ENCODE measurements at places on chromosomes 6 and 20.

DNA sequence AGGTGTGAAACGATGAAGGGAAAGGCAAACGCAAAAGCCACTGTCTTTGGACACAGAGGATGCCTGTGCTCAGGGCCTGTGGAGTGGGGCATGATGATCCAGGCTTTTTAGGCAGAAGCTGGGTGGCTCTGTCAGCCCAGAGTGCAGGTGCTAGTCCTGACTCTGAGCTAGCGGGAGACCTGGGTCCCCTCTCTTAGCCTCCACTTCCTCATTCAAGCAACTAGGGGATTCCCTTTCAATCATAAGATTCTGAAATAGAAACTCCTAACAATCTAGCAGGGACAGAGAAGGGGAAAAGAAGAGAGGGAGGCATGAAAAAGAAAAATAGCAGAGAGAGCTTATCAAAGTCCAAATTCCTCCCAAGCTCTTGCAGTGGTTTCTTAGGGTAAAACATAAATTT is 7.6 kb upstream of the HIVEP2 start:
- DNase-seq = no peak

DNA sequence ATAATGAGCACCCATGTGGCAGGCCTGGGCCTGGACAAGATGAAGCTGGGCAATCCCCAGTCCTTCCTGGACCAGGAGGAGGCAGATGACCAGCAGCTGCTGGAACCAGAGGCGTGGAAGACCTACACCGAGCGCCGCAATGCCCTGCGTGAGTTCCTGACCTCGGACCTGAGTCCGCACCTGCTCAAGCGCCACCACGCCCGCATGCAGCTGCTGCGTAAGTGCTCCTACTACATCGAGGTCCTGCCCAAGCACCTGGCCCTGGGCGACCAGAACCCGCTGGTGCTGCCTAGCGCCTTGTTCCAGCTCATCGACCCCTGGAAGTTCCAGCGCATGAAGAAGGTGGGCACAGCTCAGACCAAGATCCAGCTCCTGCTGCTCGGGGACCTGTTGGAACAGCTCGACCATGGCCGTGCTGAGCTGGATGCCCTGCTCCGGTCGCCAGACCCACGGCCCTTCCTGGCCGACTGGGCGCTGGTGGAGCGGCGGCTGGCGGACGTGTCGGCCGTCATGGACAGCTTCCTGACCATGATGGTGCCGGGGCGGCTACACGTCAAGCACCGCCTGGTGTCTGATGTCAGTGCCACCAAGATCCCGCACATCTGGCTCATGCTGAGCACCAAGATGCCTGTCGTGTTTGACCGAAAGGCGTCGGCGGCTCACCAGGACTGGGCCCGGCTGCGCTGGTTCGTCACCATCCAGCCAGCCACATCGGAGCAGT is 1.9 kb downstream of the FNDC11 start:
- DNase-seq = no peak

DNA sequence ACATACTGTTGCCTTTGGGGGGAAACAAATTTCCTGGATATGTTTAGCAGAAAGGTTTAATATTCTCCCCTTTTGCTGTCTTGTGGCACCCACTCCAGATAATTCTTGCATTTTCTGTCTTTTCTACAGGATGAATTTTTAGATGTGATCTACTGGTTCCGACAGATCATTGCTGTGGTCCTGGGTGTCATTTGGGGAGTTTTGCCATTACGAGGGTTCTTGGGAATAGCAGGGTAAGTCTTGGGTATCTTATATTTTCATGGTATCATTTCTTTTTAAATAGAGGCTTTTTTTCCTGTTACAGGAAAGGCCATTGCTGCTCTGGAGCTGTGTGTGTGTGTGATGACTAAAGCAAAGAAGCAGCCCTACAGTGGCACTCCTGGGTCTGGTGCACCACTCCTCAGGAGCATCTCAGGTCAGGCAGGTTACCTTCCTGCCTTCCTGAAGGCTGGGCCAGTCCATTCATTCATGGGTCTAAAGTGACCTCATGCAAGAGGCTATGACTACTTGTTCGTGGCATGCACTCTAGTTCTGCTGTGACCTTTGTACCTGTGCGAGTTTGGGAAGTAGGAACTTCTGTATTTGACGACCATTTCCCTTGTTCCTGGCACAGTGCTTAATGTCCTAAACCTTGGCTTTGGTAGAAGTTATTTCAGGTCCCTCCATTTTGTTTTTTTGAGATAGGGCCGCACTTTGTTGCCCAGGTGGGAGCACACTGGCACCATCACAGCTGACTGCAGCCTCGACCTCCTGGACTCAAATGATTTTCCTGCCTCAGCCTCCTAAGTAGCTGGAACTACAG is 2.2 kb downstream of the RAB5IF start:
- DNase-seq = no peak

DNA sequence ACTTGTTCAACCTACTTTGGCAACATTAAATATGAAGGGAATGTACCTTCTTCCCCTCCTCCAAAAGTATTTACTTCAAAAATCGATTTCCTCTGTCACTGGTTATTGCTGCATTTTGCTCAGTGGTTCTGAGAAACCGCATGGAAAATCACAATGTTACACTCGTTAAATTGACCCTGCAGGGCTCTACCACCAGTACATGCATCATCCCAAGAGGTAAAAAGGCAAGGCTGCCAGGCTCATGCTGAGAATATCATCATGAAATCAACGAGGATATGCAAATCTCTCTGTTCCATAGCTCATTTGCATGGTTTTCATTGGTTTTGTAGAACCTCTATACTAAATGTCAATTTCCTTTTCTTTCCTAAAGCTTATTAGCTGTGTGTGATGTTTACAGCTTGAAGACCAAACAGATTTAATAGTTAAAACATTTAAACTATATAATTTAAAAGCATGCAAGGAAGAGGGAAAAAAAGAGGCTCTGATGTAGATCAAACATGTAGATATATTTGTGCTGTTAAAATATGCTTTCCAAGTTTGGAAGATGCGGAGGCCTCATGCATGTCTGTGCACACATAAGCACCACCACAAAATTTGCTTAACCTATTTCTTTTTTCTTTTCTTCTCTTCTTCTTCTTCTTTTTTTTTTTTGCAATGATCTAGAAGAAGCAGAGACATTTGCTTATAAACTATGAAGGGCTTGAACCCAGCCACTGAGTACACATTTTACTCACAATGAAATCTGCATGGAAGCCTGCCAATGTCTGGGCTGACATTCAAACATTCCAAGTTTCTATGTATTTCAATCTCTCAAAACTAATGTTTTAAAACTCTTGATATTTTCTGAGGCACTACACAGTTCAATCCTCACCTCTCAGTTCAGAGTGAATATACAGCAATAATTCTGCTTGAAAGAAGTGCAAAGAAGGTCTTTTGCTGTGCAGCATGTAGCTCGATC is 194.0 kb downstream of the GMPR start:
- DNase-seq = peak; percentile 94

GRCh38 chr6:70194421-70194820 is 108.5 kb downstream of the COL9A1 start:
- DNase-seq = no peak

Measured in NCI-H526 treated with DMSO at 0.1 percent for 48 hours (cell line).